ENCODE measurements at places on chromosomes 2 and 18. TPM values are rescaled to one million over a fixed set of nuclear protein-coding genes. Genes with fewer than 3 reads are reported as not detected.

GRCh38 chr2:205845446-205845845 is 163.1 kb downstream of the NRP2 start:
- H3K27me3 ChIP-seq: no peaks in the 10 kb centered on the region
- H3K27ac ChIP-seq: no peak overlapping the region
- H3K4me3 ChIP-seq: no peak overlapping the region
- H3K4me1 ChIP-seq: peaks cover 21% of the 10 kb centered on the region
- H3K36me3 ChIP-seq: no peaks in the 10 kb centered on the region

- no peaks in the 10 kb centered on the region for H3K4me1 ChIP-seq
- no peak overlapping the region for H3K4me3 ChIP-seq
- no peaks in the 10 kb centered on the region for H3K36me3 ChIP-seq
- no peak for DNase-seq
Measured at GRCh38 chr2:14713248-14713647, 80.7 kb downstream of the LRATD1 start.

DNA sequence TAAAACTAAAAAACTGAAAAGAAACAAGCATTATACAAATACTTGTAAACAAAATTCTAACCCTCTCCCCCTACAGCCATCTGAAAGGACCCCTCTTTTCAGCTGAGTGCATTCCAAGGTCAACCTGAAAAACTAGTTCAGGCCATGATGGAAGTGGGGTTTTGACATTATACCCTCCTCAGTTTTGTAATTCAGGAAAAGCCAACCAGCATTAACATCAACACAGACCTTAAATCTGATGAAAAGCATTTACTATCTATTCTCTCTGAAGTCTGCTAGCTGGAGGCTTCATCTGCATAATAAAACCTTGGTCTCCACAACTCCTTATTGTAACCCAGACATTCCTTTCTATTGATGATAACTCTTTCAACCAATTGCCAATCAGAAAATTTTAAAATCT is 302.2 kb downstream of the CNTNAP5 start:
- no peaks in the 10 kb centered on the region for H3K27me3 ChIP-seq
- peaks cover 9% of the 10 kb centered on the region for H3K36me3 ChIP-seq
- peaks cover 49% of the 10 kb centered on the region for H3K4me1 ChIP-seq
- H3K27ac ChIP-seq: peak overlapping the region; percentile 71
- DNase-seq: no peak
- peak overlapping the region; percentile 1 for H3K4me3 ChIP-seq

- H3K27ac ChIP-seq: no peak overlapping the region
- no peaks in the 10 kb centered on the region for H3K27me3 ChIP-seq
- no peaks in the 10 kb centered on the region for H3K4me1 ChIP-seq
- DNase-seq: no peak
Measured at GRCh38 chr18:73835656-73836364, 311.8 kb downstream of the FBXO15 start.

GRCh38 chr18:33239298-33239697 is 201.2 kb downstream of the CCDC178 start:
- H3K36me3 ChIP-seq: no peaks in the 10 kb centered on the region
- H3K27ac ChIP-seq: no peak overlapping the region
- H3K4me1 ChIP-seq: no peaks in the 10 kb centered on the region
- no peak overlapping the region for H3K4me3 ChIP-seq
- no peaks in the 10 kb centered on the region for H3K27me3 ChIP-seq

DNA sequence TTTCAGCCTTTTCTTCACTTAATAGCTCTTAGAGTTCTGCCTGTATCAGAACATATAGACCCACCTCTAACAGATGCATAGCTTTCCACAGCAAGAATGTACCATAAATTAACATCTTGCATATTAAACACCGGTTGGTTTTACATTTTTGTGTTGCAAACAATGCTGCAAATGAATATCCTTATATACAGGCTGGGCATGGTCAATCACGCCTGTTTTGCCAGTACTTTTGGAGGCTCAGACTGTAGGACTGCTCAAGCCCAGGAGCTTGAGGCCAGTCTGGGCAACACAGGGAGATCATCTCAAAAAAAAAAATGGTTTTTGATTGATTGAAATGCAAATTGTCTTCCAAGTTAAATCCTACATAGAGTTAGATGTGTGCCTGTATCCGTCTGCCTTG is 1.5 kb upstream of the LCT start:
- H3K36me3 ChIP-seq: peaks cover 23% of the 10 kb centered on the region
- H3K4me1 ChIP-seq: no peaks in the 10 kb centered on the region
- H3K27ac ChIP-seq: 0 out of 2 replicates have a peak overlapping the region, but pooled peaks have one; percentile 29
- DNase-seq: no peak
- no peaks in the 10 kb centered on the region for H3K27me3 ChIP-seq

GRCh38 chr2:205741256-205741978 is 59.1 kb downstream of the NRP2 start:
- H3K4me1 ChIP-seq: peaks cover 17% of the 10 kb centered on the region
- H3K36me3 ChIP-seq: peaks cover 33% of the 10 kb centered on the region
- no peak overlapping the region for H3K4me3 ChIP-seq
- no peak overlapping the region for H3K27ac ChIP-seq
- DNase-seq: no peak
- no peaks in the 10 kb centered on the region for H3K27me3 ChIP-seq

DNA sequence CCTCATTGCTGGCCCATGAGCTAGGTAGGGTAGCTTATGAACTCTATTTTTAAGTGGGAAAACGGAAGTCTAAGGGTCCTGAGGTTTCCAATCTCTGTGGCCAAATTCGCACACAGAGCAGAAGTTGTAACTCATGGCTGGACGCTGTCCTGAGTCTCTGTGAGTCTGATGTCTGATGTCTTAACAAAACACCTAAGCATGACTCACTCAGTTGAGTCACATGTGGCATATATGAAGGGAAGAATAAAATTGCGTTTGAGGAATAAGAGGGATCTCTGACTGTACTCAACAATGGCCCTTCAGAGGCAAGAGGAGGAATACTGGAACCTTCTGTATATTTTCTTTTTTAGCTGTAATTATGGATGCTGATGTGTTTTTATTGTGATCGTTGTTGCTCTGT is 569.7 kb downstream of the RIT2 start:
- peaks cover 16% of the 10 kb centered on the region for H3K4me1 ChIP-seq
- DNase-seq: no peak
- H3K27ac ChIP-seq: no peak overlapping the region
- H3K36me3 ChIP-seq: peaks cover 20% of the 10 kb centered on the region
- H3K27me3 ChIP-seq: no peaks in the 10 kb centered on the region

GRCh38 chr2:234110219-234110618 is 59.7 kb downstream of the SPP2 start:
- H3K4me1 ChIP-seq: no peaks in the 10 kb centered on the region
- peaks cover 2% of the 10 kb centered on the region for H3K27me3 ChIP-seq
- no peak for DNase-seq
- H3K27ac ChIP-seq: no peak overlapping the region

DNA sequence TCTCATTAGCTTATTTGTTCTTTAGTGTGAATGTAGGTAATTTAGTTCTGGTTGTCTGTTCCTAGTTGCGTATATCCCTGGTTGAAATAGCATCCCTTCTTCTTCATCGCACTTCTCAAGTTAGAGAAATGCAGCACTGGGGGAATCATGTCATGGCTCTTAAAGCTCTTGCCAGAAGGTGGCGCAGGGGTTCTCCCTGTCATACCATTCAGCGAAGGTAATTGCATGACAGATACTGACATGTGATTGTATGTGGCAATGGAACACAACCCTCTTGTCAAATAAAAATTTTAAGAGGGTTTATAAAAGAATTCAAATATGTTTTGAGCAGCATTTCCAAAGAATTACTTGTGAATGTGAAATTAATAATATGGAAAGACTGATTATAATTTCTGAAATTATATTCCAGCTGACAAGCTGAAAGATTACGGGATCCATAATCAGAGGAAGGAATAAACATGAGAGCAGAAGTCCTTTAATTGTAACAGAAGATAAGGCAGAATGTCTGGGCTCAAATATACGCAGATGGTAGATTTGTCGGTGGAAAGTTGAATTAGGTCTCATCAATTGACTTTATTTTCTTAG is 411.7 kb downstream of the DSEL start:
- H3K36me3 ChIP-seq: no peaks in the 10 kb centered on the region
- peak; percentile 74 for DNase-seq

GRCh38 chr2:180325416-180326120 is 318.5 kb upstream of the CWC22 start:
- H3K4me3 ChIP-seq: no peak overlapping the region
- no peak overlapping the region for H3K27ac ChIP-seq
- no peak for DNase-seq
- no peaks in the 10 kb centered on the region for H3K27me3 ChIP-seq
- peaks cover 6% of the 10 kb centered on the region for H3K36me3 ChIP-seq

GRCh38 chr2:206832873-206833272 is 67.5 kb downstream of the FASTKD2 start:
- peaks cover 10% of the 10 kb centered on the region for H3K4me1 ChIP-seq
- no peak overlapping the region for H3K4me3 ChIP-seq
- no peak overlapping the region for H3K27ac ChIP-seq
- no peak for DNase-seq
- H3K36me3 ChIP-seq: peaks cover 31% of the 10 kb centered on the region

GRCh38 chr2:16644221-16644925 is 21.3 kb downstream of the CYRIA start:
- no peaks in the 10 kb centered on the region for H3K27me3 ChIP-seq
- H3K4me1 ChIP-seq: peaks cover 28% of the 10 kb centered on the region
- no peaks in the 10 kb centered on the region for H3K36me3 ChIP-seq
- H3K27ac ChIP-seq: no peak overlapping the region
- H3K4me3 ChIP-seq: no peak overlapping the region

GRCh38 chr2:121132054-121132761 is 152.8 kb downstream of the TFCP2L1 start:
- H3K36me3 ChIP-seq: no peaks in the 10 kb centered on the region
- H3K27ac ChIP-seq: no peak overlapping the region
- peaks cover 8% of the 10 kb centered on the region for H3K27me3 ChIP-seq

Gene COL4A4
- 1.9 TPM for total RNA-seq

Gene LCT
- total RNA-seq: not detected

Gene IL1RN
- total RNA-seq: not detected

Gene STARD6
- total RNA-seq: not detected

Gene PTH2R
- 0.48 TPM for total RNA-seq
